HFFc6 (cell line): ENCODE measurements at places on chromosomes 1 and 21. TPM values are rescaled to one million over a fixed set of nuclear protein-coding genes. Genes with fewer than 3 reads are reported as not detected.
A peak's percentile ranks its signal among the peaks of the same experiment; 100 is the strongest.

Gene FLG
- total RNA-seq = 0.03 TPM in 1 of 3 replicates, not detected in the others

Gene NPR1
- total RNA-seq = 0.05 TPM in 1 of 3 replicates, not detected in the others

Gene LAPTM5
- total RNA-seq = 0.68 and 0.74 TPM in 2 replicates

Gene SLAMF9
- total RNA-seq = 0.47 TPM in 1 of 3 replicates, not detected in the others

Gene OR2L8
- total RNA-seq = not detected in 3 replicates

- no peaks in the 10 kb centered on the region for H3K27me3 ChIP-seq
- no peaks in the 10 kb centered on the region for H3K4me1 ChIP-seq
- no peaks in the 10 kb centered on the region; the same call in 1 of the 2 replicates for H3K36me3 ChIP-seq
- H3K4me3 ChIP-seq = no peak overlapping the region
These were observed 1125.4 kb upstream of the TMPRSS15 start for GRCh38 chr21:19529031-19529430.

DNA sequence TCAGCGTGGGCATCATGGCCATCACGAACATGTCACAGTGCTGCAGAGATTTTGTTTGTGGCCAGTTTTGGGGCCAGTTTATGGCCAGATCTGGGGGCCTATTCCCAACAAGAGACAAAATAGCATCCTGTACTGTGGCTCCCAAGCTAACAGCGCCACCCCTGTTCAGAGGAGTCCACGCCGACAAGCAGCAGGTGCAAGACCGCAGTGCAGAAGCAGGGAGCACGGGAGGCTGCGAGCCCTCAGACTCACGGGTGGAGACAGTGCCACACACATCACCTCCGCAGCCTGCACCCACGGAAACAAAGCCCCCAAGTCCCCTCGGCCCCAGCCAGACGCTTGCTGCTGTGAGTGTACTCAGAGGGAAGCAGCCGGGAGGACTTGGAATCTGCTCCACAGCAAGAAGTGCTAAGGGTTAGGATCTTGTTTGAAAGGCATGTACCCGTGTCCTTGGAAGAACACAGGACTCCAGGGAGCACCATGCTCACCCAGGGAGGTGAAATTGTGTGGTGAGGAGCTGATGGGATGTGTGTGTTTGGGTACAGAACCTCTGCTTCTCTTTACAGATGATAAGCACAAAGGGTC, 7.1 kb downstream of the TCP10L start:
- no peaks in the 10 kb centered on the region for H3K36me3 ChIP-seq
- H3K27me3 ChIP-seq = peaks cover 38% of the 10 kb centered on the region
- H3K27ac ChIP-seq = no peak overlapping the region
- no peak overlapping the region for H3K4me3 ChIP-seq
- DNase-seq = no peak

GRCh38 chr1:89453123-89453972, 71.3 kb upstream of the LRRC8B start:
- H3K27ac ChIP-seq = no peak overlapping the region
- no peak overlapping the region for H3K4me3 ChIP-seq
- no peaks in the 10 kb centered on the region for H3K36me3 ChIP-seq
- no peak for DNase-seq
- peaks cover 15% of the 10 kb centered on the region for H3K4me1 ChIP-seq
- no peaks in the 10 kb centered on the region for H3K27me3 ChIP-seq

GRCh38 chr1:220747437-220748088, 559 bp upstream of the MTARC2 start:
- no peak for DNase-seq
- H3K27me3 ChIP-seq = peaks cover 5% of the 10 kb centered on the region
- H3K27ac ChIP-seq = peak overlapping the region; percentile 80
- peak overlapping the region; percentile 91 for H3K4me3 ChIP-seq

DNA sequence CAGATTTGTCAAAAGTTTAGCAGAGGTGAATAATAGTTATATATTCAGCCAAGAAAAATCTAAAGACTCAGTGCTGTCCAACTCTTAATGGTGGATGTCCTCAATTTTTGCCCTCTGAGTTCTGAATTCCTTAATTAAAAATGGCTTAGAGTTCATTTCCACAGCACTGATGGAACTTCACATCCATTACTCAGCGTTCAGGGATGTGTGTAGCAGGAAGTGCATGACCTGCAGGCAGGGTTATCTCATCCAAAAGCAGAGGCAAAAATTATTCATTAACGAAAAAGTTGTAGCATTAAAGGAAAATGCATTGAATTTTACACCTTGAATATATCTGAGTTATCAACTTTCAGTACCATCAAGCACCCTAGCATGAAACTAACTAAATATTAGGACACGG, 96.7 kb downstream of the ZP4 start:
- H3K4me3 ChIP-seq = no peak overlapping the region
- no peaks in the 10 kb centered on the region for H3K36me3 ChIP-seq
- DNase-seq = no peak

DNA sequence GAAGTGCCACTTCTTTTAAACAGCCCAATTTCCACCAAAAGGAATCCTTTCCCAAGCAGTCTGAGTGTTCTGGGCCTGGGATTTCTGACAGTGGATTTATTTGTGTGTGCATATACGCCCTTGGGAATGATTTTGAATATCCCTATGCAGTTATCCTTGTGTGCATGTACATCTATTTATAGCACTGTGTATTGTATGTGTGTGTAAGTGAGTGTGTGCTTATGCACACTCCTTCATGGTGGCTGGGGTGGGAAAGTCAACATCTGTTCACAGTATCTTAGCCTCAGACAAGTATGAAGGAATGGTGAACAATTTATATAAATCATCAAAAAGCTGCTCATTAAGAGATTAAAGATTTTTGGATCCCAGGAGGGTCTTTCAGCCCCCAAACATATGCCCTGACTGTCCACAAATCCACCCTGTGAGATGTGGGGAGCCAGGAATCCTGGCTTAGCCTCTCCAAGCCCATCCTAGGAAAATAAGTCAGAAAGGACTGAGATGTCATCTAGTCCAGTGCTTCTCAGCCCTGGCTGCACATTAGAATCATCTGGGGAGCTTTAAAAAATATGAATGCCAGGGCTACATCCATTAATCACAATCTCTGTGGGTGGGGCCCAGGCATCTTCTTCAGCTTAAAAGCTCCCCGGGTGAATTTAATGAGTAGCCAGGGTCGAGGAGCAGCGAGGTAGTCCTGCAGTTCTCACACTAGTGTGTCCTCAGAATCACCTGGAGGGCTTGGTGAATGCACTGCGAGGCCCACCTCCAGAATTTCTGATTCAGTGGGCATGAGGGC, 101.4 kb downstream of the PLXNA2 start:
- no peak overlapping the region for H3K27ac ChIP-seq
- DNase-seq = no peak
- no peaks in the 10 kb centered on the region for H3K36me3 ChIP-seq
- H3K4me1 ChIP-seq = peaks cover 3% of the 10 kb centered on the region
- no peaks in the 10 kb centered on the region; the same call in 1 of the 2 replicates for H3K27me3 ChIP-seq
- H3K4me3 ChIP-seq = no peak overlapping the region

DNA sequence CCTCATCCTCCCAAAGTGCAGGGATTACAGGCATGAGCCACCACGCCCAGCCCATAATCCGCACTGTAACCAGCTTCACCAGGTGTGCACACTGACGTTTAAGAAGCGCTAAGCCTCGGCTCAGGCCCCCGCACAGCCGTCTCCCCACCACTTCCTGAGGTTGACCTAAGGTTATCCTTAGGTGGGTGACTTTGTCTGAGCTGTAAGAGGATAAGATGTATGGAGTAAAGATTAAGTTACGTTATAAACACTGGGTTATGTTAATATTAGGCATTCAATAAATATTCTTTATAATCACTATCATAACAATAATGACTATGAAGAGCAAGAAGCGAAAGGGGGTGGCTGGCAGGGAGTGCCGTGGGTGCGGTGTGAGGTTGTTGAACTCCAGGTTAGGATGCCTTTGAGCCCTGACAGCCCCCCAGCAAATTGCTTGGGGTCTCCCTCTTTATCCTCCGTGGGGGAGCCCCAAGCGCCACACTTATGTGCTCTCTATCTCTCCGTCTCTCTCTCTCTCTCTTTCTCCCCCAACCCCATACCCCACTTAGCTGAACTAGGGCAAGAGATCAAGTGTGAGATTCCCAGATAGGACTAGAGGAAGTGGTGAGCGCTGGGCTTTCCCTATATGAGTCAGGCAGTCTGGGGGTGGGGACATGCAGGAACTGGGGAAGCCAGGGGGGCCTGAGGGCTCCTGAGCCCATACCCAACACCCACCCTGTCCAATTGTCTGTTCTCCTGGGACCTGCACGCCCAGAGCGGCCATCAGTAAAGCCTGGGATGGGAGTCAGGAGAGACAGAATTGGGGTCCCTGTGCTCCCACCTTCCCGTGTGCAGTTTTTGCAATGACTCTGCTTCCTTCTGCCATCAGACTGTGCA, 7.6 kb downstream of the EFHD2 start:
- H3K27me3 ChIP-seq = peaks cover 2% of the 10 kb centered on the region
- peak overlapping the region; percentile 89 for H3K27ac ChIP-seq
- peaks cover 22% of the 10 kb centered on the region for H3K36me3 ChIP-seq
- H3K4me3 ChIP-seq = peak overlapping the region; percentile 60; the same call in 1 of the 2 replicates
- DNase-seq = peak; percentile 35
- H3K4me1 ChIP-seq = peaks cover 35% of the 10 kb centered on the region

DNA sequence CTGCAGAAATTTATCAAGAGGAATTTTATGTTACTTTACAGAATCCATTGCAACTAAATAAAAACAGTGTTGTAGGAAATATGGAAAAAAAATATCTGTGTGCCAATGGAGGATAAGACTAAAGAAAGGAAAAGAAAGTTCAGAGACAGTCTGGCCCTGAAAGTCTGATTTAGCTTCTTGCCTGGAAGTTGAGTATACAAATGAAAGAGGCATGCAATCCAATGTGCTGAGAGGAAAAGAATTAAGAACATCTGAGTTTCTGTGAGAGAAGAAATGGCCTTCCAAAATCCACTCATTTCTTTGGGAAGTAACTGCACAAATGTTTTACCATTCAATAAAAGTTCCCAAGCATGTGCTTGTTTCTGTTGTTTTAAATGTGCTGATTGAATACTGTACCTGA, 65.1 kb downstream of the LHX9 start:
- no peak for DNase-seq
- H3K4me3 ChIP-seq = no peak overlapping the region
- H3K27me3 ChIP-seq = no peaks in the 10 kb centered on the region; the same call in 1 of the 2 replicates
- peaks cover 51% of the 10 kb centered on the region for H3K4me1 ChIP-seq
- H3K27ac ChIP-seq = no peak overlapping the region; the same call in 1 of the 2 replicates

DNA sequence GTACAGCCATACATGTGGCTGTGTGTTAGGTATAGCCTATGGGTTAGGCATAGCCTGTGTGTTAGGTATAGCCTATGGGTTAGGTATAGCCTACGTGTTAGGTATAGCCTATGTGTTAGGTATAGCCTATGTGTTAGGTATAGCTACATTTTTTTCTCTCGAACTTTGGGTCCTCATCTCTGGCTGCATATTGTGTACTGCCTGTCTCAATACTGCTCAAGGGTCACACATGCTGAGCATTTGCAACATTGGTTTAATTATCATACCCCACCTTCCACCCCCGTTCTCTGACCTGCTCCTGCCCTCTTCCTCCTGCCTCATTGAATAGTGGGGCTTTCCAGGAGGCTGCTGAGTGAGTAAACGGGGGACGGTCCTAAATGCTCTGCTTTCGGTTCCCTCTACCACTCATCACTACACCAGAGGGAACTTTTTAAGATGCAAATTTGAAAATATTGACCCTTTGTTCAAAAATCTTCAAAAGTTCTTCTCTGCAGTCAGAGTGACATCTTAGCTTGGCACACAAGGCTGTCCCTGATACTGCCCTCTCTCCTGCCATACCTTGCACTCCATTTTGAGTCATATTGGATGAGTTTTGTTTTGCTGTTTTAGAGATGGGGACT, 17.8 kb downstream of the OR2B11 start:
- H3K36me3 ChIP-seq = peaks cover 10% of the 10 kb centered on the region; the same call in 1 of the 2 replicates
- peaks cover 38% of the 10 kb centered on the region; the same call in 1 of the 2 replicates for H3K4me1 ChIP-seq
- H3K4me3 ChIP-seq = peak overlapping the region; percentile 16; the same call in 1 of the 2 replicates
- DNase-seq = no peak

- peaks cover 7% of the 10 kb centered on the region for H3K27me3 ChIP-seq
- peak overlapping the region; percentile 85 for H3K27ac ChIP-seq
- 0 out of 2 replicates have a peak overlapping the region, but pooled peaks have one; percentile 24 for H3K4me3 ChIP-seq
- peaks cover 59% of the 10 kb centered on the region for H3K36me3 ChIP-seq
- H3K4me1 ChIP-seq = peaks cover 70% of the 10 kb centered on the region
These were observed 176.1 kb downstream of the CLIC6 start for GRCh38 chr21:34844924-34845238.

DNA sequence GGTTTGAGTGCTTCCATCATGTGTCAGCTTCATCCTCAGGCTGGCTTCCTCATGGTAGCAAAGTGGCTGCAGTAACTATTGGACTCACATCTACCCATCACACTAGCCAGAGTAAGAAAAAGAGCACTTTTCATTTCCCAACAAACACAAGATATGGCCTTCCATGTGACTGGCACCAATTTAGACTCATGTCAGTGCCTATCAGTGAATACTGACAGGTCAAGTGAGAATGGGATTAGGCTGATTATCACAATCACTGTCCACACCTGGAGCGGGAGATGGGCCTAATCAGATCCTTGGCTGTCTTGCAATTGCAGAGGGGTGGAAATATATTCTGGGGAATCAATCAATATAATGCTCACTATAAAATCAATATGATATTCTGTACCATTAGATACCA, 2.9 kb upstream of the RABGAP1L start:
- H3K4me1 ChIP-seq = peaks cover 29% of the 10 kb centered on the region
- H3K36me3 ChIP-seq = no peaks in the 10 kb centered on the region
- no peak overlapping the region for H3K4me3 ChIP-seq
- H3K27me3 ChIP-seq = no peaks in the 10 kb centered on the region; the same call in 1 of the 2 replicates

- H3K27ac ChIP-seq = no peak overlapping the region
- peaks cover 10% of the 10 kb centered on the region for H3K36me3 ChIP-seq
- H3K4me3 ChIP-seq = no peak overlapping the region
- no peak for DNase-seq
These were observed 538.8 kb downstream of the MATN1 start for GRCh38 chr1:30184393-30185141.

DNA sequence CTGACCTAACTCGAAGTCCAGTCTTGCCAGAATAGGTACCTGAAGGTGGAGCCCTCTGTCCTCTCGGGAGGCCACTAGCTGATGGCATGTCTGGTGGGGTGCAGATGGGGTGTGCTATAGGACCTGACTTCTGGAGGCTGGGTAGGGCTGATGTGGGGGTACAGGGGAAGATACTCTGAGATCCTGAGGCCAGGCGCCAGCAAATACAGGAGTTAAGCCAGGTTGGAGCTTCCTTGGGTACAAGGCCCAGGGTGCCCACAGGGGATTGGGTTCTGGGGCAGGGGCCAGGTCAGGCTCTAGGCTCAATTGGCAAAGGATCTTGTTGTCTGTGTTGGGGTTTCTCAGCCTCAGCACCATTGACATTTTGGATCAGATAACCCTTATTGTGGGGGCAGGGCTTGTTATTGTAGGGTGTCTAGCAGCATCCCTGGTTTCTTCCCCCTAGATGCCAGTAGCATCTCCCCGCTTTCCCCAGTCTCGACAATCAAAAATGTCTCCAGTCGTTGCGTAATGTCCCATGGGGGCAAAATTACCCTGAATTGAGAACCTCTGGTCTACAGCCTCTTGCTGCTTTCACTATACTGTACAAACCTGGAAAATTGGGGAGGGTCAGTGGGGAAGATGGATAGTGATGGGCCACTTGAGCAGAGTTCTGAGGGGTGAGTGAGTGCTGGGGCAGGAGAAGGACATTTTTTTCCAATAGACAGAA, 9.2 kb downstream of the PTPRF start:
- H3K4me3 ChIP-seq = no peak overlapping the region
- peaks cover 10% of the 10 kb centered on the region for H3K4me1 ChIP-seq
- no peaks in the 10 kb centered on the region; the same call in 1 of the 2 replicates for H3K27me3 ChIP-seq
- H3K27ac ChIP-seq = no peak overlapping the region
- peaks cover 14% of the 10 kb centered on the region for H3K36me3 ChIP-seq
